ENCODE measurements at places on chromosomes 16 and 17. TPM values are rescaled to one million over a fixed set of nuclear protein-coding genes. Genes with fewer than 3 reads are reported as not detected.

DNA sequence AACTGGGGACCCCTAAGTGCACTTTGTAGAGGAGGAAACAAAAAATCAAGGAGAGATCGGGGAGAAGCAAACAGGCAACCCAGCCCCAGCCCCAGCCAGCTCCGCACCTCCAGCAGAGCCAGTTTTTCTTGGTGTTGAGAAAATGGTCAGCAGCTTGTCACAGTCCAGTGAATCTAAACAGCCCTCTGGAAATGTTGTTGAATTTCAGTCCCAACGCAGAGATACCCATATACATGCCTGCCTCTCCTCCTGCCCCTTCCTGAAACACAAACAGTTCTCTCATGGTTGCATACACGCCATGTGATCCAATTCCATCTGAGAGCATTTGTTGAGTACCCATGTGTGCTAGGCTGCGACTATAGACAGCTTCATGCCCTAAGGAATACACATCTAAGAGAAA is 42.4 kb upstream of the LHX1 start:
- H3K4me3 ChIP-seq = no peak overlapping the region
- H3K27me3 ChIP-seq = no peaks in the 10 kb centered on the region
- H3K27ac ChIP-seq = no peak overlapping the region
- H3K36me3 ChIP-seq = no peaks in the 10 kb centered on the region
- no peak for DNase-seq

- H3K27ac ChIP-seq = no peak overlapping the region
- no peak overlapping the region for H3K4me3 ChIP-seq
- no peaks in the 10 kb centered on the region for H3K36me3 ChIP-seq
- no peak for DNase-seq
- no peaks in the 10 kb centered on the region for H3K27me3 ChIP-seq
- H3K4me1 ChIP-seq = no peaks in the 10 kb centered on the region
Observed at GRCh38 chr16:88424587-88425235, 28.4 kb upstream of the ZFPM1 start.

- no peaks in the 10 kb centered on the region for H3K4me1 ChIP-seq
- DNase-seq = no peak
- no peaks in the 10 kb centered on the region for H3K36me3 ChIP-seq
- no peak overlapping the region for H3K4me3 ChIP-seq
- no peak overlapping the region for H3K27ac ChIP-seq
Observed at GRCh38 chr17:52758481-52758880, 600.0 kb upstream of the CA10 start.

KRTAP9-4 gene
- not detected for polyA plus RNA-seq

DNA sequence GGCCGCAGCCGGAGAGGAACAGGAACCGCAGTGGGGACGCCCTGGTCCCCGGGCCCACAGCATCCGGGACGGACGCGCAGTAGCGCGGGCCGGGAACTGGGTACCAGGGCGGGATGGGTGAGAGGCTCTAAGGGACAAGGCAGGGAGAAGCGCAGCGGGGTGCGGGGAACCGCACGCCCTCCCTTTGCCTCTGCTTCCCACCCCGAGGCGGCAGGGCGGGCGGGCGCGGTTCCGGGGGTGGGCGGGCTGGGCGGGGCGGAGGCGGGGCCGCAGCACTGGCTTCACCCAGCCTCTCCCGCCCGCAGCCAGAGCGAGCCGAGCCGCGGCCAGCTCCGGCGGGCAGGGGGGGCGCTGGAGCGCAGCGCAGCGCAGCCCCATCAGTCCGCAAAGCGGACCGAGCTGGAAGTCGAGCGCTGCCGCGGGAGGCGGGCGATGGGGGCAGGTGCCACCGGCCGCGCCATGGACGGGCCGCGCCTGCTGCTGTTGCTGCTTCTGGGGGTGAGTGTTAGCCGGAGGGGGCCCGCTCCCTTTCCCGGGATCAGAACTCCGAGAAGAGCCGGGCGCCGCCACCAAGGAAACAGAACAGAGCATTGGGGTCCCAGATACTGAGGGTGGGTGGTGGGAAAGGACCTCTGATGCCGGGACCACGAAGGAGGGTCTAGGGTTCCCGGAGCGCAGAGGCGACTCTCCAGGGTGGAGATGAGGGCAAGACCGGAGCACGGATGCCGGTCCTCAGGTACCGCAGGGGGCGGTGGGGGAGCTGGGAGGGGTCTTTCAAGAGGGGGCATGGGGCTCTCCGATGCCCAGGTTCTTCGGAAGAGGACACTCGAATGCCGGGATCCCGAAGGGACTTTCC is at the start of gene NGFR:
Gene NGFR, plus strand, starts transcription at position 308 of the 856 bp plus-strand sequence. Its CDS starts 125 bp downstream, at position 433.
- H3K4me1 ChIP-seq = peaks cover 20% of the 10 kb centered on the region
- H3K27ac ChIP-seq = no peak within 1 kb of the TSS
- H3K27me3 ChIP-seq = peaks cover 69% of the 10 kb centered on the region
- H3K36me3 ChIP-seq = no peaks in the 10 kb centered on the region

GRCh38 chr16:69595127-69596036 is 29.6 kb downstream of the NFAT5 start:
- peak overlapping the region; percentile 35 for H3K27ac ChIP-seq
- H3K36me3 ChIP-seq = no peaks in the 10 kb centered on the region
- no peak for DNase-seq
- H3K27me3 ChIP-seq = no peaks in the 10 kb centered on the region

GRCh38 chr17:27414271-27414670 is 42.0 kb upstream of the KSR1 start:
- DNase-seq = no peak
- H3K27me3 ChIP-seq = no peaks in the 10 kb centered on the region
- peaks cover 4% of the 10 kb centered on the region for H3K4me1 ChIP-seq
- H3K27ac ChIP-seq = no peak overlapping the region
- no peak overlapping the region for H3K4me3 ChIP-seq

DNA sequence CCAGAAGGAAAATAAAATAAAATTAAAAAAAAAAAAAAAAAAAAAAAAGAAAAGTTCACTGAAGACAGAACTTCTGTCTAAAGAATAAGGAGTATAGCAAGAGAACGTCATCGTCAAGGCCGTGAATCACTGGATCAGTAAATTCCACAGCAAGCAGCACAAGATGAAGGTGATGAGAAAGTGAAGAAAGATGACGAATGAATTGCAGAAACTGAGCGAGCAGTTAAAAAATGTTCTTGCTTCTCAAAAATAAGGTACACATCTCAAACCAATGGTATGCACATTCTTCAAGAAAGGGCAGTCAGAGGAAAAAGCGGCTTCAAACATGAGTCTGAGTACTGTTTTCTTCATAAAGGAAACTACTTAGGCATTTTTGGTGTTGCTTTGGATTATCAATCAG is 104.7 kb downstream of the SMG6 start:
- H3K36me3 ChIP-seq = no peaks in the 10 kb centered on the region
- no peak for DNase-seq

GRCh38 chr16:8561496-8561895 is 28.8 kb downstream of the TMEM114 start:
- no peaks in the 10 kb centered on the region for H3K4me1 ChIP-seq
- no peak for DNase-seq
- no peak overlapping the region for H3K27ac ChIP-seq
- no peak overlapping the region for H3K4me3 ChIP-seq

DNA sequence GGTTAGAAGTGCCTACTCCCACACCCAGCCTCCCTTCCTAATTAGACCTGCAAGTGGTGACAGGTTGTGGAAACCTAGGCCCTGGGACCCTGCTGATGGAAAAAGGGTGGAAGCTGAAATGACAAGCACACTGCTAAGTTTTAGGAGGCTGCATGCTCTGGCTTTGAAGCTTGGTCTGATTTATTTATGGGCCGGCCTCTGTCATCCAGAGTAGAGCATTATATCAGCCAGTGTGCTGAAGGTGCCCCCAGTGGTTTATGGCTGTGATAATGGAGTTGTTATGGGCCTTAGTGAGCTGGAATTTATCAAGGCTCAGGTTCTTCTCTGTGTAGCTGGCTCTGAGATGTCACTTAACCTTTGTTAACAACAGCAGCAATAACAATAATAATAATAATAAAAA is 142.6 kb downstream of the UTP18 start:
- no peaks in the 10 kb centered on the region for H3K4me1 ChIP-seq
- H3K36me3 ChIP-seq = no peaks in the 10 kb centered on the region
- no peak overlapping the region for H3K4me3 ChIP-seq
- no peak overlapping the region for H3K27ac ChIP-seq
- no peaks in the 10 kb centered on the region for H3K27me3 ChIP-seq

DNA sequence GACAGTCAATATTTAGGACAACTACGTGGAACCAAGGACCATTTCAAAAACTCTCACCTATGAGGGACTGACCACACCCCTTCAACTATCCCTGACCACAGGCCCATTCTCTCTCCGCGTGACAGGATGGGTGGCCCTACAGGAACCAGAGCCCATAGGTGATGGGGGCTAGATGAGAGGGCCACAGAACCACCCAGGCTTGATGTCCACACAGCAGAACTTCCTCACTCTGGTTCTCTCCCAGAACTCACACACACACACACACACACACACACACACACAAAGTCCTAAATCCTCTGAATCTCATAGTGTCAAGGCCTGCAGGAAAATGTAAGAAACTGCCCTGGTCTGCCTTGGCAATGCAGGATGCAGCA is 1.5 kb downstream of the ZNF319 start:
- no peak overlapping the region for H3K27ac ChIP-seq
- peak overlapping the region; percentile 95 for H3K4me3 ChIP-seq
- H3K27me3 ChIP-seq = no peaks in the 10 kb centered on the region
- no peak for DNase-seq
- no peaks in the 10 kb centered on the region for H3K36me3 ChIP-seq

KCNJ18 gene
- polyA plus RNA-seq = not detected

- no peaks in the 10 kb centered on the region for H3K27me3 ChIP-seq
- H3K27ac ChIP-seq = 0 out of 2 replicates have a peak overlapping the region, but pooled peaks have one; percentile 65
- H3K4me1 ChIP-seq = peaks cover 19% of the 10 kb centered on the region
- H3K36me3 ChIP-seq = no peaks in the 10 kb centered on the region
Observed at GRCh38 chr16:17320009-17320408, 150.8 kb downstream of the XYLT1 start.

DNA sequence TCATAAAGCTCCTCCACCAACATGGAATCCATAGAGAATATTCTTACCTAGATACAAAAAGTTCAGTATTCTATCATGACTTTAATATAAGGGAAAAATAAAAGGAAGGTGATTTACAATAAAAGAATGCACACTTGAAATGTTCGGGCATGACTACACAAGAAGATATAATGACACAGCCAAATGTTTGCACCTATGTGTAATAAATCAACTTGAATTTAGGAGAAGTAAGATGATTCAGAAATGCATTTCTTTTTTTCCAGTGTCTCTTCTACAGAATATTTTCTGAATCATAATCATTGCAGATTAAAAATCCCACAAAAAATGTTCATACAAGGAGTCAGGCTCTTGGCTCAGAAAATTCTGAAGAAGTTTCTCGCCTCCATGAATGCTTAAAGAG is 404.0 kb upstream of the HSBP1 start:
- 0 out of 2 replicates have a peak, but pooled peaks cover 5% of the 10 kb centered on the region for H3K4me1 ChIP-seq
- no peaks in the 10 kb centered on the region for H3K27me3 ChIP-seq
- H3K4me3 ChIP-seq = no peak overlapping the region
- H3K36me3 ChIP-seq = no peaks in the 10 kb centered on the region

- peaks cover 27% of the 10 kb centered on the region for H3K36me3 ChIP-seq
- no peak overlapping the region for H3K4me3 ChIP-seq
- DNase-seq = no peak
- no peaks in the 10 kb centered on the region for H3K27me3 ChIP-seq
- H3K27ac ChIP-seq = no peak overlapping the region
- H3K4me1 ChIP-seq = no peaks in the 10 kb centered on the region
Observed at GRCh38 chr17:19678581-19679453, 30.3 kb downstream of the ALDH3A2 start.

CRISPLD2 gene
- polyA plus RNA-seq = 2.1 TPM

OSGIN1 gene
- polyA plus RNA-seq = 0.32 TPM

TAT gene
- polyA plus RNA-seq = 0.19 TPM

GRCh38 chr17:36482611-36483504 is 3.6 kb upstream of the ZNHIT3 start:
- peak overlapping the region; percentile 44 for H3K4me3 ChIP-seq
- peaks cover 5% of the 10 kb centered on the region for H3K4me1 ChIP-seq
- H3K36me3 ChIP-seq = no peaks in the 10 kb centered on the region
- peaks cover 41% of the 10 kb centered on the region for H3K27me3 ChIP-seq

GRCh38 chr16:52561910-52562741 is 15.2 kb upstream of the TOX3 start:
- H3K4me3 ChIP-seq = no peak overlapping the region
- H3K27me3 ChIP-seq = no peaks in the 10 kb centered on the region
- H3K36me3 ChIP-seq = no peaks in the 10 kb centered on the region
- no peak for DNase-seq
- peaks cover 20% of the 10 kb centered on the region for H3K4me1 ChIP-seq
- no peak overlapping the region for H3K27ac ChIP-seq

SSTR5 gene
- polyA plus RNA-seq = not detected

PRR29 gene
- polyA plus RNA-seq = 0.24 TPM

DNA sequence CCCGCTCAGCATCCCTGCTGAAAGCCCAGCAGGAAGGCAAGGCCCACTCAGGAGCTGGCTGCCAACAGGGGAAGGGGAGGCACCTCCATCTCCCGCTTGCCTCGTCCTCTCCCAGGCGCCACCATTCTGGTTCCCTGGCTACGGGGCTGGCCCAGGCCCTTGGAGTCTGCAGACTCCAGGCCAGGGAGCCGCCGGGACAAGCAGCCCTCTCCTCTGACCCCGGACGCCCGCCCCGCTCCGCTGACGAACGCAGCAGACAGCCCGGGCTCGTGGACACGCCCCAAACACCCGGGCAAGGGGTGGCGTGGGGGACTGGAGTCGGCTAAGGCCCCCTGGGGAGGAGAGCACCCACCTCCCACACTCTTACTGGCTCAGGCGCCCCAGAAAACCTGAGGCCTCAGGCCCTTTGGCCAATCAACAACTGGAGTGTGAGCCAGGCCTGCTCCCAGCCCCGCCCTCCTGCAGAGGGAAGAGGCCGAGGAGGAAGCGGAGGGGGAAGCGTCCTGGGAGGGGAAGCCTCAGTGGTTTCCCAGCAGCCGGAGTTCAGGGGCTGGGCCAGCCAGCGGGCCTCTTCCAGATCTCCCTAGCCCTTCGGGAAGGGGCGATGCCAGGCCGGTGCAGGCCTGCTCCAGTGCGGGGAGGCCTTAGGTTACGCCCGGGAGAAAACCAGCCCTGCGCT is 4.2 kb downstream of the MNT start:
- peak; percentile 96 for DNase-seq
- H3K4me3 ChIP-seq = peak overlapping the region; percentile 83
- no peaks in the 10 kb centered on the region for H3K36me3 ChIP-seq

- H3K4me3 ChIP-seq = no peak overlapping the region
- no peaks in the 10 kb centered on the region for H3K36me3 ChIP-seq
- H3K27me3 ChIP-seq = no peaks in the 10 kb centered on the region
- no peak for DNase-seq
Observed at GRCh38 chr17:44279346-44279665, 11.4 kb upstream of the SLC4A1 start.

Data from GM23338 (cell line).